Left colon (tissue), 2 donors: ENCODE measurements at places on chromosomes 6 and 20. TPM values are rescaled to one million over a fixed set of nuclear protein-coding genes. Genes with fewer than 3 reads are reported as not detected.

LKAAEAR1 gene
- total RNA-seq, result not detected

- peak; percentile 34 for DNase-seq
These were observed 630 bp downstream of the PPP1R3G start for GRCh38 chr6:5085648-5086293.

SOX4 gene
- 28.9 TPM for total RNA-seq

DNA sequence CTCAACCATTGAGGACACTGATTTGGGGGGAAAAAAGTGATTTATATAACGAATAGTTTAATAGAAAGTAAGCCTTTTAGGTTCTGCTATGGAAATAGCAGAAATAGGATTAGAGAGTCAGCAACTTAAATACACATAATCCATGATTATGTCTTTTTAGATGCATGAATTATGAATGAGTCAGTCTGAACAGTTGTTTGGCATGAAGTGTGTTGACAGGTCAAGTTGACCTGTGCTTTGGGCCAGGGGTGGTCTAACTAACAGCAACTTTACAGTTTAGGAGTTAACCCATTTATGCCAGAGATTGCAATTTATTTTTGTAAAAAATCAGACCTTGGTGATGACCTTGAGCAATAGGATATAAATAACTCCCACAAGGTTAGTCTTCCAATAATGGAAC lies 191.3 kb downstream of the MTFR2 start:
- DNase-seq, result no peak

DNA sequence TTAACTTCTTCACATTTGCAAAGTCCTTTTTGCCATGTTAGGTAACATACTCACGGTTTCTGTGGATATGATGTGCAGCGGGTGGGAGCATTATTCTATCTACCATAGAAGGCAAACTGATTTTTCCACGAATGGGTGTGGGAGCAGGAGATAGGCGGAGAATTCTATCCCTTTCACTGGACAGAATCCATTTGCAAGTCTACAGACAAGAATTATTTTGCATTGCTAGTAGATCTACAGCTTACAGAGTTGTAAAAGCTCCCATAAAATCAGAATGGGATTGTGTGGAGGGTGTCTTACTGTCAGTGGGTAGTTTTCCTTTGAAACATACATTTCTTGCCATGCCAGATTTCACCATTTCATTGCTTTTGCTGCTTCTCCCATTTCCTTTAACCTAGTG lies 22.4 kb upstream of the ZFP64 start:
- DNase-seq, result no peak

GRCh38 chr6:73951183-73951582 lies 255.2 kb downstream of the CD109 start:
- DNase-seq, result no peak

PREX1 gene
- total RNA-seq, result 6.2 TPM

DNA sequence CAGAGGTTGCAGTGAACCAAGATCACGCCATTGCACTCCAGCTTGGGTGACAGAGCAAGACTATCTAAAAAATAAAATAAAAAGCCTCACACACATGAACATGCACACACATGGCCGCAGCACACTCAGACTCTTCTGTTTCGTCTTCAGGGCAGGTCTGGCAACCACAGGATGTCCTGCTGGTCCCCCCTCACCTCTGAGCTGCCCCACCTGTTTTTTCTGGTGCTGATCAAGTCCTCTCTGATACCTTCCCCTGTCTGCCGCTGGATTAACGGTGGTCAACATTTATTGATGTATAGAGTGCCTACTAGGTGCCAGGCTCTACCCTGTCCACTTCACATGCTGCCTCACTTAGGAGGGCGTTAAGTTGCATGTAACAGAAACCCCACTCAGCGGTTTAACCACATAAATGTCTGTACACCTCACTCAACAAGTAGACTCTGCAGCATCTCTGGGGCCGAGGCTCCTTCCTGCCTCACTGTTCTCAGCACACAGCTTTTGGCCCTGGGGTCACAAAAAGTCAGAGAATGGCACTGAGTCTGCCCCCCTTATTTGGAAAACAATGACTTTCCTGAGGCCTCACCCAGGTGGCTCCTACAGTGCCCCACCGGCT lies 4.5 kb upstream of the AP5S1 start:
- peak; percentile 24 for DNase-seq

- DNase-seq, result no peak
These were observed 4.7 kb upstream of the ECHDC1 start for GRCh38 chr6:127348028-127348661.

- DNase-seq, result no peak
These were observed 13.7 kb upstream of the LAMA4 start for GRCh38 chr6:112268019-112268418.

GRCh38 chr6:70257768-70258273 lies 45.1 kb downstream of the COL9A1 start:
- no peak for DNase-seq

DNA sequence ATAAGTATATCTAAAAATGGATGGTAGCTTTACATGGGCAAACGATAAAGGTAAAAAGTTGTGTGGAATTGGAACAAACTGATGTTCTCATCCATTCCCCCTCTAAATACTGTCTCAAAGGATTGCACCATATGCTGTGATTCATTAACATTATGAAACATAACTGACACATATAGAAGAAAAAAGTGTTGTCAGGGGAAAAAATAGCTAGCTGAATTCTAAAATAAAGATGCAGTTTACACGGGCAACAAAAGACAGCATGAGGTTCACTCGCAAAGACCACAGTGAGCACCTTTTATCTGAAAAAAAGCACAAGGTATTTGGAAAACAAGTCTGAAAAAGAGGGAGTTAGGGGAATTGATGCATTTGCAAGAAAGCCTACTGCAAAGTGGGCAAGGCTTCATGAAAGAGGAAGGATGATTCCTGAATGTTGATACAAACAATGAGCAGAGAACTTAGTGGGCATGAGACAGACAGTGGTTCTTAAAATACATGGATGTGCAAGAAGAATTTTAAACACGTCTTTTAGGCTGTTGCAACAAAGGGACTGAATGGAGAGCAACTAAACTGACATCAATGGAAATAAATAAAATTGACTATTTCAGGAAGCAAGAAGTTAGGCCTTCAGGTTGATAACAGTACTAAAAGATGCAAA lies 280.9 kb downstream of the KIF16B start:
- no peak for DNase-seq

INSM1 gene
- total RNA-seq, result 4.5 TPM

DPM1 gene
- total RNA-seq, result 33.1 TPM

ABHD16A gene
- total RNA-seq, result 53.9 TPM

ZNFX1 gene
- total RNA-seq, result 29.8 TPM

- DNase-seq, result no peak
These were observed 768.5 kb upstream of the GJE1 start for GRCh38 chr6:141364232-141364631.

- DNase-seq, result no peak
These were observed 11.4 kb upstream of the RHAG start for GRCh38 chr6:49648036-49648435.

GRCh38 chr6:41426888-41427641 lies 91.7 kb downstream of the NCR2 start:
- no peak for DNase-seq

OPRL1 gene
- total RNA-seq, result 0.17 TPM

GRCh38 chr6:138267971-138268895 lies 49.9 kb upstream of the PBOV1 start:
- DNase-seq, result no peak

DNA sequence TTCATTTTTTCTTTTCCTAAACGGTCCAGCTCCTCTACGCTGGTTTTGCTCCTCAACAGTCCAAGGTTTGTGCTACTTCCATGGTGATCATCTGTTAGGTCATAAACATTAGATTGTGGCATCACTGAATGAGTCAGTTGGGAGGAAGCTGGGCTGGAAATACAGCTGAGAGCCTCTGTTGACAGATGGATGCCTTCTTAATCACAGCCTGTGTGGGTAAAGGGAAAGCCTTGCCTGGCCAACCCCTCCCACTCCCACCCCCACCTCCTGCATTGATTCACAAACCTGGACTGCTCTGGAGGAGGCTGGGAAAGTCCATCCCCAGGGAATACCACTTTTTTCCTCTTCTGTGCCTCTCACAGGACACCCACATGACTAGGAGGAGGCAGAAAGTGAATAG lies 180.6 kb upstream of the CCN2 start:
- no peak for DNase-seq

TRIM31 gene
- 80.0 TPM for total RNA-seq

DNA sequence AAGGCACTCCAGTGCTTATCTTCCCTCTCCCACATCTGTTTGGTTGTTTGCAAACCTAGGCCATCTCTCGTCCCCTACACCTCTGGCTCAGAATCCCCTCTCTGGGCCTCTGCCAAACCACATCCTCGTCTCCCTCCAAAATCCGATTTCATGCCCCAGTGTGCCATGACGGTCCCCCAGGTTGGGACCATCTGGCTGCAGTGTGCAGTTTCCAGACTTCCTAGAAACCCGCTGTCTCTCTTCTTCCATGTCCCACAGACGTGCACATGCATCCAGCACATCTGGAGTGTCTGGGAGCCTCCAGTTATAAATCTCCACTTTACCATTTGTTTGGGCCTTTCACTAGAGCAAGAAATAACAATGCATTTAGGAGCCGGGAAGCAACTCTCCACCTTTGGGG lies 316.2 kb downstream of the KIF16B start:
- no peak for DNase-seq

KCNK16 gene
- total RNA-seq, result not detected

BACH2 gene
- total RNA-seq, result 1.3 TPM

- no peak for DNase-seq
These were observed 468.2 kb downstream of the PKHD1 start for GRCh38 chr6:51619042-51619799.

ZNF311 gene
- 2.0 TPM for total RNA-seq

MRPS18B gene
- 60.6 TPM for total RNA-seq

MYT1 gene
- 0.06 TPM for total RNA-seq

SNAP25 gene
- 0.76 TPM for total RNA-seq

GRCh38 chr6:3617681-3618311 lies 133.7 kb downstream of the PXDC1 start:
- no peak for DNase-seq

DNA sequence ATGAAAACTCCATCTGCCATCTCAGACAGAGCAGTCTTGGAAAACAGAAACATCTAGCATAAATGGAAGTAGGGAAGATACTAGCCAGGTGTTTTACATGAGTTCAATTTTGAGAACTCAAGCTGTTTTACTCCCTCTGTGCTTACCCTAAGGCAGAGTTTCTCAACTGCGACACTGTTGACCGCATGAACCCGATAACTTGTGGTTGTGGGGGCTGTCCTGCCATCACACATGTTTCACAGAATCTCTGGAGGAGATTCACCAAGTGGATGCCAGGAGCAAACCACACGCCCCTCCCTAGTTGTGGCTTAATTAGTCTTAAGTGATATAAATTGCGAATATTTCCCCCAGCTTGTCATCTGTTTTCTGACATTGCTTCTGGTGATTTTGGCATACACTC lies 2.3 kb upstream of the SERPINB6 start:
- no peak for DNase-seq

ZC3H12D gene
- 4.3 TPM for total RNA-seq

- DNase-seq, result no peak
These were observed 77.3 kb downstream of the EPHA7 start for GRCh38 chr6:93341900-93342613.

RIPPLY2 gene
- total RNA-seq, result 0.22 TPM

GNAS gene
- total RNA-seq, result 651 TPM

HS3ST5 gene
- total RNA-seq, result not detected

- DNase-seq, result no peak
These were observed 2.5 kb downstream of the PDE7B start for GRCh38 chr6:135853986-135854385.

GSTA2 gene
- total RNA-seq, result not detected

DNA sequence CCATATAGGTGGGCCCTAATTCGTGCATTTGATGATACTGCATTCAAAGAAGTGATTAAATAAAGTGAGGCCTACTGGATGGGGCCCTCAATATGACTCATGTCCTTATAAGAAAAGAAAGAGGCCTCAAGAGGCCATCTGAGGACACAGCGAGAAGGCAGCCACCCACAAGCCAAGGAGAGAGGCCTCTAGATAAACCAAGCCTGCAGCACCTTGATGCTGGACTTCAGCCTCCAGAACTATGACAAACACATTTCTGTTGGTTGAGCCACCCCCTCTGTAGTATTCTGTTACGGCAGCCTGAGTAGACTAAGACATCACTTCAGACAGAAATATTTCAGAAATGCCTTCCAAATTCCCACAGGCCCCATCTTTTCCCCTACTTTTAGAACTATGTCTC lies 82.5 kb upstream of the PLEKHG1 start:
- DNase-seq, result no peak

GPSM3 gene
- total RNA-seq, result 5.6 TPM

GRCh38 chr20:48823960-48824498 lies 3.8 kb downstream of the PREX1 start:
- DNase-seq, result no peak

DNA sequence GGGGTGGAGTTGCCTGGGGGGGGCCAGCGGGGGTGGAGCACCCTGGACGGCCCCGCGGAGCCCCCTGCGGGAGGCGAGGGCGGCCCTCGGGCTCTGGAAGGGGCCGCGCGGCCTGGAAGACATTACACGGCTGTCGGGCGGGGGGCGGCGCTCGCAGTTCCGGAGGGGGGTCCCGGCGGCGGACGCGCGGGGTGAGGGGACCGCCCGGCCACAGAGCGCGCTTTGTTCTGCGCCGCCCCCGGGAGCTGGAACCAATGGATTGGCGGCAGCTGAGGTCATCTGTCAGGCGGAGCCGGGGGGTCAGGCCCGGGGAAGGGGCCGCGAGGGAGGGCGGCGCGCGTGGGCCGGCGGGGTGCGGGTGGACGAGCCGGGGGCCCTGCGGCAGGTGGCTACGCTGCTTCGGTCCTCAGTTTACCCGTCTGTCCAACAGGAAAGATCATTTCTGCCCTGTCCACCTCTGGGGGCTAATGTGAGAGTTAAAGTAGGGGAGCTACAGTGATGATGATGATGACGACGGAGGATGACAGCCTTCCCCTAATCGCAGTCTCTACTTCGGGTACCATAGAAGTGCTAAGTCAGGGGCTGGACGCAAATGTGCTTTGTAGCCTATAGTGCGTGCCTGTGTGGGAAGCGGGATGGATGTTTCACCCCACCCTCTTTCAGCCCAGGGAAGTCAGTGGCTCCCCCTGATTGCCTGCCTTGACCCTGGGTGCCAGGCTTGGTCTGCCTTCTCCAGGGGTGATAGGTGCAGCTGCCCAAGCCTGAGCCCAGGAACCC lies 10.4 kb downstream of the SRXN1 start:
- DNase-seq, result no peak

SLPI gene
- 204 TPM for total RNA-seq

- peak; percentile 73 for DNase-seq
These were observed 2.7 kb upstream of the COL12A1 start for GRCh38 chr6:75208298-75209183.

MYL9 gene
- 36.9 TPM for total RNA-seq

GRCh38 chr20:3933218-3933617 lies 44.0 kb downstream of the PANK2 start:
- DNase-seq, result no peak

TMEM170B gene
- total RNA-seq, result 2.5 TPM

GRCh38 chr6:49430866-49431265 lies 32.2 kb downstream of the MMUT start:
- no peak for DNase-seq

DNA sequence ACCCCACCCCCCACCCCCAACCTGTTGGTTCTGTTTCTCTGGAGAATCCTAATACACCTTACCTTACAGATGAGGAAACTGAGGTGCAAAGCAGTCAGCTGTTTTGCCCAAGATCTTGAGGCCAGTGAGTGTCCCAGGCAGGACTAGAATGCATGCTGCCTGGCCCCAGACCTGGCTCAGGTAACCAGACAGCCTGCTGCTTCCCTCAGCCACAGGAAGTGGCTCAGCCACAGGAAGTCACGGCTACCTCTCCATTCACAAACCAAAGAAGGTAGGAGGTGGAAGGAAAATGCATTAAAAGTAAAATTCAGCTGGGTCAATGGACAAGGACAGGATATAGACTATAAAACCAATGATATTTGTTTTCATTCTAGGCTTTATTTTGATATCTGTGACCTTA lies 517.6 kb downstream of the CD83 start:
- no peak for DNase-seq

PNISR gene
- 72.9 TPM for total RNA-seq

ADA gene
- 3.4 TPM for total RNA-seq
